ENCODE measurements at places on chromosomes 2 and 18. TPM values are rescaled to one million over a fixed set of nuclear protein-coding genes. Genes with fewer than 3 reads are reported as not detected.

DNA sequence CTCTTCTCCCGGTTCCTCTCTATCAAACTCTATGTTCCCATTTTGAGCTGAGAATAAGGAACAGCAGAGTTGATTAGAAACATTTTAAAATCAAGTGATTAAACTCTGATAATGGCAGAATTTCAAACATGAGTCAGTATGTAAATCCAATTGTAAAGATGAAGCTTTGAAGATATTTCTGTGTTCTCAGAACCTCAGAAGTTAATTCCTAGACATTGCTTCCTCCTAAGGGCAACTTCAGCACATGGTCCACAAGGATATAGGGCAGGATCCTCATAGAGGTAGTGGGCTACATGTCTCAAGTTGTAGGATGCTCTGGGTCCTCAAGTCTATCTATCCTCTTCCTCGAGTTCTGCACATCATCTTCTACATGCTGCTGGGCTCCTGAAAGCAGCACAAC, 46.3 kb downstream of the QPCT start:
- DNase-seq: no peak

DNA sequence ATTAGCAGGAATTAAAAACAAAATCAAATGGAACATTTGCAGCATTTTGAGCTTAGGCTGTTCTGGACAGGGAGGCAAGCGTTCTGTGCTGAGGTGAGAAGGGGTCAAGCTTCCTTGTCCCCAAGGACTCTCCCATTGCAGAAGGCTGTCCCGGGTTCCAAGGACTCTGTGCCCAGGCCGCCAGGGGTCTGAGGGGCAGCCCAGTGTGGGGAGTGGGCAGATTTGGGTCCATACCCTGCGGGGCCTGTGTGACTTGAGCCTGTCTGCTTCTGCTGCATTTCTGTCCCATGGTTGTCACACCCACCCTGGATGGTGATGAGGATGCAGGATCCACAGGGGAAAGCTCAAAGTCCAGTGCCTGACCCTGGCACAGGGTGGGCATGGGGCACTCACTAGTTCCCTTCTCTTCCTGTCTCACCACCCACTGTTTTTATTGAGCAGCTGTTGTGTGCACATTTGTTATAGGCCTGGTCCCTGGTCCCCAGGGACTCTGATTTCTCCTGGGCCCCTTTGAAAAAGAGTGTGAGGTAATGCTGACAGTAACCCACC, 211.4 kb upstream of the HS6ST1 start:
- DNase-seq: no peak

The TUBA4B gene
- polyA plus RNA-seq: 0.91 TPM

GRCh38 chr2:186477790-186478189, 8.3 kb upstream of the ZC3H15 start:
- no peak for DNase-seq

The IL1F10 gene
- not detected for polyA plus RNA-seq

- no peak for DNase-seq
Measured at GRCh38 chr2:68100189-68100588, 37.4 kb upstream of the C1D start.

The LDLRAD4 gene
- polyA plus RNA-seq: 11.3 TPM

DNA sequence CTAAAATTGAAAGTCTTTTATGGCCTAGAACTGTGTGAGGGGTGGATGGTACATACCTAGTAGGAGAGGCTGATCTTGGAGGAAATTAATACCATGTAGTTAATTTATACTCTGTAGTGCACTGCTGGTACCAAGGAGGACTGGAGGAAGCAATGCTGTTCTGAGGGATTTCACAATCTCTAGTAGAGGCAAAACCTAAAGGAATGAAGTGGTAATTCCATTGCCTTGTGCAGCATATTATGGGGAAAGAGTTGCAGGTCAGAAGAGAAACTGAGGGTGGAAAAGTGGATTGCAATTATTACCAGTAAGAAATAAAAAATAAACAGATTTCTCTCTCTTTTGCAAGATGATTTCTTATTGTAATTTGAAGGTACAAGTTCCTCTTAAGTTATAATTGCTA, 2.2 kb downstream of the ABI2 start:
- no peak for DNase-seq

The ABCG8 gene
- 0.84 TPM for polyA plus RNA-seq

GRCh38 chr2:42568401-42569115, at the start of gene MTA3:
Gene MTA3, plus strand, starts transcription at chr2:42568632. Its CDS starts 114 bp downstream, at chr2:42568746.
- DNase-seq: peak; percentile 66

DNA sequence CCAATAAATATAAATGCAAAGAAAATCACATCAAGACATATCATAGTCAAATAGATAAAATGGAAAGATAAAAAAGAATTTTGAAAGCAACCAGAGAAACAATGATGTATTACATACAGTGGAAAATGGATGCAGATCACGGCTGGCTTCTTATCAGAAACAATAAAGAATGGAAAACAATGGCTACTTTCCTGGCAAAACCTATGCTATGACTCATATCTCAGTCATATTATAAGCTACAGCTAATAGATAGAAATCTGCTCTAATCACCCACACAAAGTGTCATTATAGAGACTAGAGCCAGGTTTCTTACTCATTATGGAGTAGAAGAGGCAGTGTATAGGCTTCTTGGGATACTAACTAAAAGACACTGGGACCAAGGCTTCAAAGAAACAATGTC, 93.5 kb upstream of the TACR1 start:
- no peak for DNase-seq

GRCh38 chr2:177874686-177875085, 197.9 kb downstream of the PDE11A start:
- DNase-seq: no peak

- DNase-seq: no peak
Measured at GRCh38 chr18:72378016-72378415, 166.1 kb downstream of the CBLN2 start.

- no peak for DNase-seq
Measured at GRCh38 chr2:9709539-9710285, 78.9 kb upstream of the YWHAQ start.

- DNase-seq: no peak
Measured at GRCh38 chr2:169258045-169258601, 104.2 kb downstream of the LRP2 start.

DNA sequence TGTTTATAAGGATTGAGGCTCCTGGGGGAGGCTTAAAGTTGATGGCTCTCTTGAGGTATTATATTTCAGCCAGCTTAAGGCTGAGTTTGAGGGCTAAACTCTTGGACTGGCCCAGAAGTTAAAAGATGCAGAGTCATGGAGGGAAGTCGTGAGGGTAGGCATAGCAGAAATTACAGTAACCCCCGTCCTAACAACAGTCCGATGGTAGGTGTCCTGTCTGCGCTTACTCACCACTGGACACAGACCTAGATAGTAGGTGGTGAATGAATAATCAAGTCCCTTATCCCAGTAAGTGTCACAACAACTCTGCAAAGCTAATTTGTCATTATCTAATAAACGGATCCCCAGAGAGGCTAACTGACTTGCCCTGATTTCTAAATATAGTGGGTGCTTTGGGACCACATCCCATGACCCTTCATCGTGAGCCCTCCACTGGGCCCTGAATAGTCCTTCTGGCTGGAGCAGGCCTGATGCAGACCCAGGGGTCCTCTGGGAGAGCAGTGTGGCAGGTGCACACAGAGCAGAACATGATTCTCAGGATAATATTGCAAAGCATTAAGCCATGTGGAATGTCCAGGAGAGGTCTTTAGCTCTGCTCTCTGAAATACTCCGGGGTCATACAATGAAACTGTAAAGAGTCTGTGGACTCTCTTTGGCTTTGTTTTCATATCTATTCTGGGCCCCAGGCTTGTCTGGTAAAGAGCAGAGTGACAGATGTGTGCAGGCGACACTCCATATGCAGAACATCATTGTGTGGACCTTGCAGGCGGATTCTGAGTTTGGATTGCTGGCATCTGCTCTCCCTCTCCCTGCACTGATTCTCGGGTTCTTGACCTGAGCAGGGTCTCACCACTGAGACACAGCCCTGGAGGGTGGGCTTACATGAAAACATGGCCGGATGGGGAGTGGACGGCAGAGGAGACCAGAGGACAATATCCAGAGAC, 98.1 kb downstream of the RNF144A start:
- DNase-seq: no peak
